ENCODE measurements at places on chromosomes 6 and 20.

GRCh38 chr20:52473186-52473585, 281.6 kb upstream of the ZFP64 start:
- no peak for DNase-seq

- no peak for DNase-seq
Observed at GRCh38 chr6:37889051-37889450, 69.5 kb downstream of the ZFAND3 start.

DNA sequence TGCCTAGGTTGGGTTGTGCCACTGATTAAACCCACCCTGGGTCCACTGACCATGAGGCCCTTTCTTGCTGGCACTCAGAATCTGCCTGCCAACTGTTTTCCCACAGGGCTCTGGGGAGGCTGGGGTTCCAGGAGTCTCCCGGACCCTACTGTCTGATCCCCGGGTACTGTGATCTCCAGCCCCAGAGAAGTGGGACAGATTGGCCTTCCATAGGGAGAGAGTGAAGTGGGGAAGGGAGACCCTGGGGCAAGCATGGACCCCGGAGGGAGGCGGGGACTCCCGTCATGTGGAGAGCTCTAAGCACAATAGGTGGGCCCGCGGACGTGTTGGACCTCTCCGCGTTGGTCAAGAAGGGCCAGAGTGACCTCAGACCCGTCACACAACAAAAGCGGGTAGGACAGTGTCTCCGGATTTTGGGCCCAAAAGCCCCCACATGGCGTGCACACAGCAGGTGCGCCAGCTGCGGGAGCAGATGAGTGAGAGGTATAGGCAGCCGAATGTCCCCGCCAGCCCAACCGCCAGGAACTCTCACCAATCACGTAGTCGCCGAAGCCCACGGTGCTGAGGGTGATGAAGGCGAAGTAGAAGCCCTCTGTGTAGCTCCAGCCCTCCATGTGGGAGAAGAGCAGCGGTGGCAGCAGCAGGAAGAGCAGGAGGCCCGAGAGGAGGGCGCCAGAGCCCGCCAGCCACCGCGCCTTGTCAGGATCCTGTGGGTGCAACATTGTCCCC, 10.6 kb downstream of the KCNK17 start:
- DNase-seq: no peak

DNA sequence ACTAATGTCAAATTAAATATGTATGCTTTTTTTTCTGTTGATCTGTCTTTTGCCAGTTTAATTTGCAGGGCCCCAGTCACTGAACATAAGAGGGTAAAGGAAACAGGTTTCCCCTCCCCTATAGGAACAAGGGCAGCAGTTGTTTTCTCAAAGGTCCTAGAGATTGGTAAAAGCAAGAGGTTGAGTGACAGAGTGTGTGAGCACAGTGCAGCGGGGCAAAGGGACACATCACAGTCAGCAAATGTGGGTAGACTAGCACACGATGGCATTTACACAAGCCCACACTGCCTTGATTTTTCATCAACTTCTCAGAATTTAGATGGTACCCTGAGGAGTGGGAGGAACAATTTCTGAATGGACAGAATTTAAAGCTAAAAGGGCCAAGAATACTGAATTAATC, 138.7 kb upstream of the MYLIP start:
- DNase-seq: no peak

DNA sequence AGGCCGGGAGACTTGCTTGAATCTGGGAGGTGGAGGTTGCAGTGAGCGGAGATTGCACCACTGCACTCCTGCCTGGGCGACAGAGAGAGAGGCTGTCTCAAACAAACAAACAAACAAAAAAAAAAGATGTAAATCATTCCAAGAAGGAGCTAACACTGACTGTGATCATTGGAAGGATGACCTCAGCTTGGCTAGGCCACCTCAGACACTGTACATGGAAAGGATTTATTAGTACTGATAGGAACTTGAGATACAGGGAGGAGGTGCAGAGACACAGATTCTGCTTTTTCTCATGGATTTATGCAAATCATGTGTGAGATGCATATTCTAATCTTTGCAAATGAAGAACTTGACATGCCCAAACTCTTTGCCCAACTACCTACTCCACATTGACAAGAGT, 293.6 kb downstream of the HIVEP2 start:
- no peak for DNase-seq

DNA sequence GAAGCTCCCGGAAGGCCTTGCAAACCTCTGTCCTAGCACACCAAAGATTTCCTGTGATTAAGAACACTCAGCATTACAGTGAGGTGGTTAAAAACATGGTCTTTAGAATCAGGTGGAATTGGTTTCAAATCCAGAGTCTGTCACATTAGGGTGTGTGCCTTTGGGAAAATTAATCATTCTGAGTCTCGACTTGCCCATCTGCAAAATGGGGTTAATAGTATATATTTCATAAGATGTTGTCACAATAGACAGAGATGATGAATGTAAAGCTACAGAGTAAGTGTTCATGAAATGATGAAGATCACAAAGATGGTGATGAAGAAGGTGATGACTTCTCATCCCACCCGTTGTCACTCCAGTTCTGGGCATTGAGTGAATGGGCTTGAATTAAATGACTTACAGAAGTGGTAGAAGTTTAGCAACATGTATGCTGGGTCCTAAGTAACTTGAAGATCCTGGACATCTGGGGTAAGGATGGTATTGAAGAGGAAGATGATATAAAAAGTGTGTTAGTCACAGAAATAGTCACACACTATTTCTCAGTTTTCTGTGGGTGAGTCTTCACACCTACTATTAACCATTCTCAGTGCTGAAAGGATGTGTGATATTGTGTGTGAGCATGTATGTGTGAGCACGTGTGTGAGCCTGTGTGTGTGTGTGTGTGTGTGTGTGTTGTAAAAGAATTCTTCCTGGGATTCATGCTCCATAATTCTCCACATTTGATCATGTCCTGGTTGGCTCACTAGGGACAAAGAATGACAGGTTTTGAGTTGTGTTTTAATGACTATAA, 28.0 kb upstream of the NEDD9 start:
- no peak for DNase-seq

GRCh38 chr6:166508726-166509125, 77.8 kb downstream of the RAMACL start:
- no peak for DNase-seq

All from WTC11 (cell line).